ENCODE measurements at places on chromosomes 2 and 18.
A peak's percentile ranks its signal among the peaks of the same experiment; 100 is the strongest.

GRCh38 chr2:118046634-118047210, 32.9 kb upstream of the CCDC93 start:
- no peak for DNase-seq

- no peak for DNase-seq
Observed at GRCh38 chr2:101961338-101962191, 30.2 kb upstream of the IL1R2 start.

GRCh38 chr2:170578606-170579005, 136.5 kb upstream of the SP5 start:
- DNase-seq, result no peak

GRCh38 chr18:8513249-8513648, 96.0 kb upstream of the RAB12 start:
- no peak for DNase-seq

- no peak for DNase-seq
Observed at GRCh38 chr2:152352616-152353015, 17.6 kb downstream of the FMNL2 start.

GRCh38 chr2:14903709-14904374, 271.3 kb downstream of the LRATD1 start:
- peak; percentile 18 for DNase-seq

DNA sequence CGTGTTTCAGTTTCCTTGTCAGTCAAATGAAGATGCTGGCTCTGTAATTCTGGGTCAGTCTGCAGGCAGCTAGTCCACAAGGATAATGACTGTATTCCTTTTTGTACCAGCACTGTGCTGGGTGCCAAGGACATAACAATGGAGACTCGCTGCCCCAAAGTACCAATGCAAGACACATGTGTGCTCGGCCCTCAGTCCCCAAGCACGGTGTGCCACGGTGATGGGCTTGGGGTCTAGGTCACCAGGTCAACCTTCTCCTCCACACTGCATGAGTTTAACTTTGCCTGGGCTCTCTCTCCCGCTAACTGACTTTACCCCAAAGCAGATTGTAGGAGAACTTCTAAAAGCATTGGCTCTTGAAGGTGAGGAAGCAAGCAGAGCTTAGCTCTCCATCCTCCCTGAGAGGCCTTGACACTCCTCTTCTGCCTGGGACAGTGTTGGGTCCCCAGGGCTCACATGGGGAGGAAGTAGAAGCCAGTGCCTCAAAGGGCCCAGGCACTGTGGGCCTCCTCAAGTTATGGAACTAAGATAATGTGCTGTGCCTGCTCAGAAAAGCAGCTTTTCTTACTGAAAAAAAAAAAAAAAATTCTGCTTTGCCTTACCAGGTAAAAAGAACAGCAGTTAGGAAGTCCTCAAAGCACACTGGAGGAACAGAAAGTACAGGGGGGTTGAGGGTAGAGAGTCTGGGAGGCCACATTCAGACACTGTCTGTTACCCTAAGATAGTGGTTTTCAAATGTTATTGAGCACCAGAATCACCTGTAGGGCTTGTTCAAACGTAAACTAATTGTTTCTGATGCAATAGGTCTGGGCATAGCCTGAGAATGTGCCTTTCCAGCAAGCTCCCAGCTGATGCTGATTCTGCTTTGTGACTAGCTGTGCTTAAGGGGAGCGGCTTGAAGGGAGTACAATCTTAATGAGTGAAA, 276.4 kb upstream of the CXCR4 start:
- DNase-seq, result no peak

DNA sequence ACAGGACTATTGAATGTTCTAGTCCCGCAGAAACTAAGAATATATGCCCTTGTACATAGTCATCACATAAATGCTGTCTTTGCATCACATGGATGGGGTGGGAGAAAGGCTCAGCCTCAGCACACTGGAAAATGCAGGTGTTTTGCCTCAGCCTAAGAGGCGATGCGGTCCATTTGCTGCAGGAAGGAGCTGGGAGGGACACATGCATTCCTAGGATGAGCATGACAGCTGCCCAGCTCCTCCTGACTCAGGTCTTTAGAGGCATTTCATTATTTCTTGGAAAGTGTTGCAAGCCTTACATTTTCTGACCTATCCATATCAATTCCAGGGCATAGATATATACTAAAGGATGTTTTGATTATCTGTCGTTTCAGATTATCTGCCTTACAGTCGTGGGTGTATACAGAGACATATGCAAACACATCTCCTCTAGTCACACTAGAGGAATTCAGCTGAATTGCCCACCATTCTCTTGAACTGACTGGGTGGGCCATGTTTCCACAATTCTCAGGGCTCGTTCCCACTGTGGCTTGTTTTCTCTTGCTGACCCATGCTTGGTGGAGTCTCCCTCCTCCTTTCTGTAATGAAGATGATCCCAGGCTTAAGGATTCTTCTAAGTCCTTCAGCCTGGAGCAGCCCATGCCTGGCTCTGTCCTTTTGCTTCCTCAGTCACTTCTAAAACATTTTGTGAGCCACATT, 156.9 kb downstream of the SETBP1 start:
- DNase-seq, result no peak

- DNase-seq, result no peak
Observed at GRCh38 chr18:75406491-75407445, 20.7 kb downstream of the SMIM21 start.

DNA sequence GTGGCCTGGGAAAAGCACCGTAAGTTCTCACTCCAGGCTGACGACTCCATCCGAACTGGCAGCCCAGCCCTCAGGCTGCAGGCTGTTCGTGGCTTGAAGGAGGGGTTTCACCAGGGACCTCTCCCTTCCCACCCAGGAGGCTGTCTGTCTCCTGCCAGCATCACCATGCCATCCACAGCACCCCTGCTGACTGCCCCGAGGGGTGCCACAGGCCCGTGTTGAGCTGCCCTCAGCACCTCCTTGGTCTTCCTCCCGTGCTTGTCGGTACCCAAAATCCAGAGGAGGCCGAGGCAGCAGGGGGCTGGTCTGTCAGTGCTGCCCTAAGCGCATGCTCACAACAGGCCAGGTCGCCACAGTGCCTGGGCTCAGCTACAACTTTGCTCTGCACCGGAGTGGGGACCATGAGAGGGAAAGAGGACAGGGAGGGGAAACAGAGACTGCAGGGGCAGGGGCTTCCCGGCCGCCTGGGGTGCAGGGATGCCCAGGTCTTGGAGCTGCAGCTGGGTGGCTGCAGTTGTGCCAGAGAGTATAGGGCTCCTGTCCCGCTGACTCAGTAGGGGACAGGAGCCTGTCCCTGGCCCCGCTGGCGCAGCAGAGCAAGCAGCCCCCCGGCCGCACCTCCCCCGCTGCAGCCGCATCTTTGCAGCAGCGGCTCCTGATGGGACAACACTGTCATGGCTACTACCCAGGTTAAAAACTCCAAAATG, 963.7 kb upstream of the CRIM1 start:
- no peak for DNase-seq

GRCh38 chr2:86789687-86790133, 1.0 kb downstream of the CD8A start:
- DNase-seq, result no peak

- no peak for DNase-seq
Observed at GRCh38 chr2:127628767-127629614, 17.0 kb upstream of the GPR17 start.

GRCh38 chr2:3463944-3464343, 55.4 kb downstream of the ADI1 start:
- no peak for DNase-seq

- no peak for DNase-seq
Observed at GRCh38 chr2:86069783-86070339, 35.8 kb downstream of the POLR1A start.

GRCh38 chr2:70181363-70181956, 9.4 kb downstream of the C2orf42 start:
- no peak for DNase-seq

- no peak for DNase-seq
Observed at GRCh38 chr2:147161746-147162145, 683.1 kb upstream of the ACVR2A start.

DNA sequence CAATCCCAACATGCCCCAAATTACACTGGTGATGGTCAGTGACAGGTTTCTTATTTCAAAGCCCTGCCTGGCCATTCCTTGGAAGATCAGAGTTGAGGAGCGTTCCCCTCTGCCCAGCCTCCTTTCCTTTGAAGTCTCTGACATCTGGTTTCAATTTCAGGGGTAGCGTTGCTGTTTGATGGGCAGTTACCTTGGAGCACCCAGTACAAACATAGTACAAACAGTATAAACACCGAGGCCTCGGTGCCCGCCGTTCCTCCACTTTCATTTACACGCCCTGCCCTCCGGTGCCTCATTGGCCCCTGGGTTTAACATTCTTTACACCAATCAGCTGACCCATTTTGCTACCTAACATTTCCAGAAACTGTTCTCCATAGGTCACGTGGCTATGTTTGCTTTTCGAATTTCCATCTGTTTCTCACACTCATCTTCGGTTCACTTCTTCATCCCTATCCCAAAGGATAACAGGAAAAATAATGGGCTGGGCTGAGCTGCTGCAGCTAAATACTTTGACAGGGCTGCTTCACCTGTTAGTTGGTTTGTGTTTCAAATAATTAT, 65.6 kb downstream of the NRP2 start:
- no peak for DNase-seq

DNA sequence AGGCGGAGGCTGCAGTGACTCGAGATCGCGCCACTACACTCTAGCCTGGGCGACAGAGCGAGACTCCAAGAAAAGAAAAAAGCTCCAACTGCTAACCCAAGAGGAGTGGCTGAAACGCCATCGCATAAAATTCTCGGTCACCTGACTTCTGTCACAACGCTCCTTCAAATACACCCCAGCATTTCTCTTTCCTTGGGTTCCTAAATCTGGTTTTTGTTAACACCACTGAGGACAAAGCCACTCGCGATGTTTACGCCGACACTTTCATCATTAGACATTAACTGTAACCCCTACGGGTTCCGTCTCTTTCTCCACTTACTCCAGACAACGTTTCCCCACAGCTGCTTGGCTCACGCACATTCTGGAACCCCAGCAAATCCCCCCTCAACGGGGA, 679 bp downstream of the CLK1 start:
- no peak for DNase-seq

- no peak for DNase-seq
Observed at GRCh38 chr2:21443494-21444105, 319.8 kb downstream of the TDRD15 start.

GRCh38 chr18:75874401-75875089, 447.0 kb upstream of the SMIM21 start:
- no peak for DNase-seq

GRCh38 chr2:175931805-175932204, 70.3 kb downstream of the LNPK start:
- no peak for DNase-seq

DNA sequence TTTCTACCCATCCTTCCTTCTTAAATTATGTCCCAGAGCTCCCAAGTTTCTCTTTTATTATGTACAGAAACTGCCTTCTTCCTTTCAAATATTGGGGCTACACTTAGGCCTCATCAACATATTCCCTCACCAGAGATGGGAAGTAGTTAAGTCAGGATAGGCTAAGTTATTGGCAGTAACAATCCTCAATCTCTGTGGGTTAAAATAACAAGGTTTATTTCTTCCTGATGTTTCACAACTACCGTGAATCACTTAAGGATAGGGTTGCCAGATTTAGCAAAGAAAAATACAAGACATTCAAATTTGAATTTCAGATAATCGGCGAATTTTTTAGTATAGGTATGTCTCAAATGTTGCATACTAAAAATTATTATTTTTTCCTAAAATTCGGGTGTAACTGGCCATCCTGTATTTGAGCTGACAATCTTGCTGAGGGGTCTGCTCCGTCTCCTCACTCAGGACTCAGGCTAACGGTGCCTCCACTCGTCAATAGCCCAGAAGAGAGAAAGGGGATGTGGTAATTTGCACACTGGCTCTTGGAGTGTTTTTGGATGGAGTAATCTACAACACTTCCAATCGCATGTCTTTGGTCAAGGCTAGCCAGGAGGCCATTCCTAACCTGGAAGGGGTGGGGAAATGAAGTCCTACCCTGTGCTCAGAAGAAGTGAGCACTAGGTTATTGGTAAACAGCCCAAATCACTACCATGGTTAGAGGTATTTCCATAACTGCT, 91.7 kb downstream of the ACTR3 start:
- DNase-seq, result no peak

DNA sequence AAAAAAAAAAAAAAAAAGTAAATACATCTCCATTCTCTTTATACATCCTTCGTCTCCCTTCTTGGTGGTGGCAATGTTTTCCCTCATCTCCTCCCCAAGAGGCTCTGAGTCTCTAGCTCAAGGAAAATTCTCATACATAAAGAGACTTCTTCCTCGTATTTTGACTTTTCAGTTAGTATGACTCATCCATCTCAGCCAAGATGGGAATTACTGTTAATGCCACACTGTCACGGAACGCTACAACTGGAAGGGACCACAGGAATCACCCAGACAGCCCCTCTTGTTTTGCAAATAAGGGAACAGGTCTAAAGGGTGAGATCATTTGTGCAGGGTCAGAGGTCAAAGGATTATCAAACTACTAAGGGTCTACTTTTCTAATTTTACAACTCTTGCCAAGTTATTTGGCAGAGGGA, 19.5 kb downstream of the NFE2L2 start:
- no peak for DNase-seq

- DNase-seq, result no peak
Observed at GRCh38 chr2:145751629-145752028, 1231.7 kb upstream of the ZEB2 start.

DNA sequence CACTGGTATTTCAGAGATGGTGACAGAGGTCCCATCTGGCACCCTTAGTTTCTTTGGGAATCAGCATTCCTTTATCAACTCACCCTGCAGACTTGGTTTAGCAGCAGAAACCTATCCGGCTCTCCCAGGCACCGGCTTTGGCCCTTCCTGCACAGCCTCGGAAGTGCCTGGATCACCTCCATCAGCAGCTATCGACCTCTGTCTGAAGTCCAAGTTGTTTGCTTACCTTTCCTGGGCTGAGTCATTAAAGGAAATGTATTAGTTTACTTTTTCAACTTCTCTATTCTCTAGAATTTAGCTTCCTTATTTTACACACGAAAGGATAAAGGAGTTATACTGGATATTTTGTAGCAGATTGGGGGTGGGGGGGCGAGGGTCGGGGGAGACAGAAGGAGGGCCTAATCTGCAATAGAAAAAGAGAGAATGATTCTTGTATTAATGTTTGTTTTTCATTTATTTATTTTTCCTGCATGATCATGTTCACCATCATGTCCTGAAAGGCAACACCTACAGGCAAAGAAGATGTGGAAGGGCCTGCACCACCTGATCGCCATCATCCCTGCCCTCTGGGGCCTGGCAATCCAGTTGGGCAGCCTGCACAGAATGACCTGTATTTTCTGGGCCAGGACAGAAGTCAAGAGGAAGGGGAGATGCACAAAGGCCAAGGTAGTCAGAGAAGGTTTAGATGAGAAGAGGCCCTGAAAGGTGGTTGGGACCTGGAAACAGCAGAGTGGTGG, 22.1 kb upstream of the MAT2A start:
- no peak for DNase-seq
